CD4-positive, alpha-beta T cell treated with Interleukin-2 at 100 ng/mL for 4 hours (primary cell): ENCODE measurements at places on chromosomes 4 and X.
A peak's percentile ranks its signal among the peaks of the same experiment; 100 is the strongest.

GRCh38 chr4:156800463-156800862 lies 171.1 kb downstream of the PDGFC start:
- no peak for DNase-seq

DNA sequence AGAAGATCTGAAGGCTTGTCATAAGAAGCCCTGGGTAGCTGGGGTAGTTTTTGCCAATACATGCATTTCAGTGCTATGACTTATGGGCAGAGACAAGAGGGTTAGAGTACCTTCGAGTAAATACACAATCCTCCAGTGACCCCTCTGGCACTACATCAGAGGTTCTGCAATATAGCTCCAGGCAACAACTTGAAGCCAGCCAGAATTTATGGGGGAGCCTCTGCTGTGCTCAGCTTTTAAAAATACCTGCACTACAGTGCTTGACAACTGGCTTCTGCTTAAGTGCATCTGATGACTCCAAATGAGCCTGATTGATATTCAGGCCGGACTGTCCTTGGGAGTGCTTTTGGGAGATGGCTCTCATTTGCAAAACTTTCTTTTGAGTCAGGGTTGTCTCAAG lies 44.9 kb upstream of the SMAD1 start:
- DNase-seq = no peak

DNA sequence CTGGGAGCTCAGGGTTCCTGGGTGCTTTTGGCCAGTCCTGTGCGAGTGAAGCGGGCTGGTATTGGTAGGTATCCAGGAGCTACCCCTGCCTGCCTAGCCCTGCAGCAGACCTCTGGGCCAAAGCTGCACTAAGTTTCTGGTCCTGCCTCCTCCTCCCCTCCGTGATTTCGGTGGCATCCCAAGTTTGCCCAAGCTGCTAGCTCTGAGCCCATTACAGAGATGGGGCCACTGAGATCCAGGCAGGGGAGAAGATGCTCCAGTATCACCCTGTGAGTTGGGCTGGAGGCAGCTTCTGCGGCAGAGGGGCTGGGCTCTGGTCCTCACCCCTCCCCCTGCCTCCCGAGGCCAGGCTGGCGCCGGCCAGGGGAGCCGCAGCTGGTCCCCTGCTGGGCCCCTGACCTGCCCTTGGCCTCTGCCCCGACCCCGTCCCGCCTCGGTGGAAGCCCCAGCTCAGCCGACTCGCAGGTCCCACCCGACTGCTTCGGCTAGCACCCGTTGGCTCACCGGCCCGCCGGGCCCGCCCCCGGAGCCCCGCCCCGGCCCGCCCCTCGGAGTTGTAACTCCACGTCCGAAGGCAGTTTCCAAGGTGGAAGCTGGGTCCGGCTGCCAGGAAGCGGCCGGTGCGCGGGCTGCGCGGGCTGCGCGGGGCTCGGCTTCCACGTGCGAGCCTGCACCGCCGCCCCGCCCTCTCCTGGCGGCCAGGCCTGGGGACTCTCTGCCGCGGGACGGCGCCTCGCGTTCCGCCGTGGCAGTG lies at the start of gene DUSP9:
Gene DUSP9 (plus strand): TSS at position 584 of the 754 bp plus-strand sequence. CDS start 751 bp downstream, outside the sequence.
- no peak for DNase-seq

GRCh38 chrX:109535578-109535977 lies 1.1 kb upstream of the NXT2 start:
- DNase-seq = no peak

- DNase-seq = no peak
Measured at GRCh38 chrX:110173192-110174175, 144.4 kb downstream of the AMMECR1 start.

DNA sequence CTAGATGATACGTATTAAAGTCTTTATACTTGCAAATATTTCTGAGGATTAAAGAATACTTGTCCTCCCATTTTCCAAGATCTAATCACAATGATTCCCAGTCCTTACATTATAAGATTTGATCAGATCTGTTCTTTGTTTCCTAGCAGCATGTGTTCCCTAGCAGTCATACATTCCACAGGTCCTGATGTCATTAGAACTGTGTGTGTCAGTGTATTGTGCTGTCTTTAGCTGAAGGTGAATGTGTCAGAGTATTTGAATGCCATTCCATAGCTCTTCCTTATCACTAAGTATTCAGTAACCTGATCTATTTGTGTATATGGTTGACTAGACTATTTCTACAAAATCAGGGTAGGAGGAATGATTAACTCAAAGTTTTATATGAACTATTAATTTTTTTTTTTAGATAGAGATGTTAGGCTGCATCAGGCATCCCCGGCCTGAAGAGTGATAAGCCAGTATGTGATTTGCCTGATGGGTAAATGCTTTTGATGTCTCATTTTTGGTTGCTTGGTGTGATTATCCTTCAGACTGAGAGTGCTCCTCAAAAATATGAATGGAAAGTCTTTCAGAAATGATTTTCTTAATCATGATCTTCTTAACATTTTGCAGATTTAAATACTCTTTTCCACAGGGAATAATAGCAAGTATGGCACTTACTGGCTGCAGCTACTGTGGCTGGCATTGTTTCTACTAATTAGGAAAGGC lies 4.4 kb downstream of the ADGRL3 start:
- no peak for DNase-seq

- DNase-seq = no peak
Measured at GRCh38 chr4:99273704-99274103, 17.1 kb downstream of the ADH1A start.

DNA sequence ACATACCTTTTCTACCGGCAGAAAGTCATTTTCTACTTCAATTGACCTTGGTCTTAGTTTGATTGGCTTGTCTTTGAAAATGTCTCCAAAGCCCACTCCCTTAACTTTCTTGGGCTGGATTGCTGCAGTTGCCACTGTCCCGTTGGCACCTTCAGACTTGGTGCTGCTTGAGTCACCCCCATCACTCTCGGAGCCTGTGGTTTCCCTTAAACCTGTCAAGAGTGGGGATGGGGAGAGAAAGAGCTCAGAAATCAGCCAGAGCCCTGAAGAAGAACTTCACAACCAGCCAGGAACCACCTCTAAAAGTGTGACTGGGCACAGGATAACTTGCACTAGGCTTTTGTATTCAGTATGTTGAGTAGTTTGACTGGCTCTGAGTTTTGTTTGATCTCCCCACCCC lies 168.5 kb upstream of the MAP3K15 start:
- DNase-seq = peak; percentile 41

DNA sequence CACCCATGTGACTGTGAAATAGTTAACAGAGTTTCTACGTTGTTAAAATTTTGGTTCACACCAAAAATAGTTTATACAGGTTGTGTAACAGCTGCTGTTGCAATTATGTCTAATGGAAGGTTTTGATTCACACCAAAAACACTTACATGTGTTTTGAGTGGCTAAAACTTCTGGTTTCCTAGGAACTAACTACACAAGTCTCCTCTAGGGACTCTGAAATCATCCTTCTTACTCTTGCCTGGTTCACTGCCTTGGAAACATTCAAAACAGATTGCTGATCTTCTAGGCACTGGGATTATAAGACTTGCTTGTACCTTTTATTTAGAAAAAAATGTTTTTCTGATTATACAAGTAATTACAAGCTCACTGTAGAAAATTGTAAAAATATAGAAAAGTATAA lies 14.9 kb upstream of the MORC4 start:
- no peak for DNase-seq

DNA sequence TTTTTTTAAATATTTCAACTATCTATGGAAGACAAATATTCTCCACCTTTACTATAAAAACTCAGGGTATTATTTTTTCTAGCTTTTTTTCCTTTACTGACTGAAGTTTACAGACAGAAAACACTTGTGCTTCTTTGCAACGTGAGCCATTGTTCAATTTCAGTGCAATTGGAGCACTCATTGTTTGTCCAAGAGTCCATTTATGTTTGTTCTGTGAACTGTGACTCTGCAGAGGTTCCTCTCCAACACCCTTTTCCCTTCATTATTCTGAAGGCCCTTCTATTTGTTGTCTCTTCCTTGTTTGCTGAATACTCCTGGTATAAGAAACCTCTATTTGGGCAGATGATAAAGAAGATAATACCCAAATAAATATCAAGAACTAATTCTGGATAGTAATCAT lies 37.4 kb downstream of the DAPP1 start:
- no peak for DNase-seq

DNA sequence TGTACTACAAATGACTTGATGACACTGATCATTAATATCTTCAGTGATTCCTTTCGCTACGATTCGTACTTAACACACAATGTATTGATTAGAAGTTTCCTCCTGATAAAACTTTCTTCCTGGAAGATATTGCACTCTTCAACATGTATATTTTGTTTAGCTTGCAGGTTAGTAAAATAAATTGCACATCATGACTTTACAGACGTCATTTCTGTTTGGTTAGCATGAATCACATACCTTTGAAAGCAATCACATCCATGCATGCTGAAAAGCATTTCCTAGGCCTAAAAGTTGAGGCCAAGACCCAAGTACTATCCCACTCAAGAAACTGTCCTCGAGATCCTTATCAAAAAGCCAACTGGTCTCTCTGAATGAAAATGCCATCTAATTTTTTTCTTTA lies 1841.0 kb upstream of the PCDH7 start:
- no peak for DNase-seq

- DNase-seq = peak; percentile 95
Measured at GRCh38 chrX:48918643-48919340, at the start of gene PIM2. TSS of gene PIM2 (minus strand) at chrX:48919024. CDS start at chrX:48918834, 190 bp downstream.

DNA sequence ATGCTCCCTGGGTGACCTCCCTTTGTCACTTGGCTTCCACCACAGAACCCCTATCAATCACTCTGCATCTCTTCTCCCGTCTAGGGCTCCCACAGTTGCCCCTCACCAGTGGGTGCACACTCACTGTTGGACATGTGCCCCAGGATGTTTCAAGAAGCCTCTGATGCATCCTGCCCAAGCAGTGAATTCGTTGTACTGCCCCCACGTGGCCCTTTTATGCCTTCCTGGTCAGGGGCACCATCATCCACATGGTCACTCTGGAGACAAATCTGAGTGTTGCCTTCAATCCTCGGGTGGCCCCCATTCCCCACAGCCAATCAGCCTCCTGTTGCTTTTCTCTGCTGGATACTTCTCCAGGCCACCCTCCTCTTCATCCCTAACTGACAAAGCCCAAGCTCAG lies 12.2 kb downstream of the ITIH6 start:
- DNase-seq = no peak

- DNase-seq = no peak
Measured at GRCh38 chrX:13495232-13495631, 74.2 kb upstream of the EGFL6 start.

- peak; percentile 48 for DNase-seq
Measured at GRCh38 chrX:151396042-151396824, 773 bp upstream of the VMA21 start.

- DNase-seq = no peak
Measured at GRCh38 chrX:134626434-134626833, 31.8 kb downstream of the PLAC1 start.

GRCh38 chr4:112075906-112076305 lies 69.3 kb upstream of the FAM241A start:
- DNase-seq = no peak

DNA sequence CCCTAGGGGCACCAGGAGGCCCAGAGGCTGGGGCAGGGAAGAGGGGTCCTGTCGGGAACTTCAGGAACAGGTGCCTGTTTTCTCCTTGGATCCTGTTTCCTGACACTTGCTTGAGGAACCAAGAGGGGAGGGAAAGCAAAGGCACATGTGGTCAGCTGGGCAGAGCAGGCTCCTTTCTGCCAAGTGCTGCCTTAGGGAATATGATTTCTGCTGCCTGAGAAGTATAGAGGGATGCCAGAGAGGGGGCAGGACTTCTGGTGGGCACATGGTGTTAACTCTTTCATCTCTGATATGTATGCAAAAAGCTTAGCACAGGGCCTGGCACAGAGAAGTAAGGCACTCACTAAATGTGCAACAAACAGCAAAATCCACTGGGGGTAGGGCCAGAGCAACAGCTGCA lies 51.2 kb upstream of the PJA1 start:
- no peak for DNase-seq

- DNase-seq = no peak
Measured at GRCh38 chr4:91128519-91128918, 1001.3 kb downstream of the CCSER1 start.

DNA sequence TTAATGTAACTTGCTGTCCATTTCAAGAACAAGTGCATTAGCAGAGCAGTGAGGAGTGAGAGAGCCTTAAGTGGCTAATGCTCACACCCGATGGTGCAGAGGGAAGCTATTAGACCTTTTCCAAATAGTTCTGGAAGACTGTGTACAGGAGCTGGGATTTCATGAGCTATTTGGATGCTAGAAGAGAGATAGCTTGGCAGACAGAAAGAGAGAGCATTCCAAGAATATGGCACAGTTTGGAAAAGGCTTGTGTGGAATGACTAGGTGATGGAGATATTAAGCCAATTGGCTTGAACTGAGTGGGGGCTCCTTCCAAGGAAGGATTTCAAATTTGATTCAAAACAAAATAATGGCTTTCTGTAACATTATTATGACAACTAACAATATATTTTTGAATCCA lies 1097.2 kb upstream of the TENM3 start:
- DNase-seq = no peak

GRCh38 chr4:80900908-80901307 lies 129.6 kb upstream of the BMP3 start:
- DNase-seq = no peak

DNA sequence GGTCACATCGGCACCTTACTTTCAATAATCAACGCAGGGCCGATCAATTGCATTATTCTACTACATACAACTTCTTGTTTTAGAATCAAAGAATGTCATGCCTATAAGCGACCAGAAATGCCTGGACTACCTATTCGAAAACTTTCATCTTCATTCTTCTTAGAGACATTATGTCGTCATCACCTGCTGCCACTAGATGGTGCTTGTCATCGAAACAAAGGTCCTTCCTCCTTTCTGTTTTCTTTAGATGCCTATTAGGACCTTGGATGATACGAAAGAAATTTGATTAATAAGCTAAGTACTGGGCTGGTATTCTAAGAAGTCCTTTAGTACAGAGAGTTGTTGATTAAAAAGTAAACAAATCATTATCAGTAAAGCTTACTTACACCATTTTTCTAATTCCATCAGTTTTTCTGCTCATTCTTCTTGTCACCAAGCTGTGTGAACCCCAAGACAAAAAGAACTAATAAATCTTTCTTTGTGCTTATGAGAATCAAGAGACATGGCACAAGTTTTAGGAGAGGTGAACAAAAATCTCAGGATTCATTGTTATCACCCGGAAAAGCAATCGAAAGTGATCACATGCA lies 154.5 kb upstream of the SLC4A4 start:
- peak; percentile 68 for DNase-seq

GRCh38 chrX:151737494-151737893 lies 2.9 kb downstream of the CNGA2 start:
- no peak for DNase-seq

GRCh38 chr4:119212234-119212963 lies at the start of gene USP53:
TSS of gene USP53 (plus strand) at chr4:119212713. CDS start at chr4:119239760, 27,047 bp downstream.
- DNase-seq = peak; percentile 98

DNA sequence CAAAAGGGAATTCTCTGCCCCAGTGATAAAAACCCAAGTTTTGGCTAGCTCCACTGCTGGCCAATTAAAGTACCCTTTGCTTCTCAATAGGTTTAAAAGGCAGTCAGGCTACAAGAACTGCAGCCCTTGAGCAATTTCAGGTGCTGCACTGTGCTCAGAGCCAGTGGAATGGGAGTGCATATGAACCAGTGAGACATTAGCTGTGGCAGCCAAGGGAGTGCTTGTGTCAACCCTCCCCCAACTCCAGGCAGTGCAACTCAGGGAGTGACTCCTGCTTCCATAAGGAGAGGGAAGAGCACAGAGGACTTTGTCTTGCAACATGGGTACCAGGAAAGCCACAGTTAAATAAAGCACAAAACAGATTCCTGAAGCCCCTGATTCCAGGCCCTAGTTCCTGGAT lies 61.6 kb upstream of the VAMP7 start:
- DNase-seq = no peak

GRCh38 chr4:158192439-158193158 lies 17.7 kb upstream of the TMEM144 start:
- DNase-seq = no peak
